ENCODE measurements at places on chromosomes 16 and 17.

DNA sequence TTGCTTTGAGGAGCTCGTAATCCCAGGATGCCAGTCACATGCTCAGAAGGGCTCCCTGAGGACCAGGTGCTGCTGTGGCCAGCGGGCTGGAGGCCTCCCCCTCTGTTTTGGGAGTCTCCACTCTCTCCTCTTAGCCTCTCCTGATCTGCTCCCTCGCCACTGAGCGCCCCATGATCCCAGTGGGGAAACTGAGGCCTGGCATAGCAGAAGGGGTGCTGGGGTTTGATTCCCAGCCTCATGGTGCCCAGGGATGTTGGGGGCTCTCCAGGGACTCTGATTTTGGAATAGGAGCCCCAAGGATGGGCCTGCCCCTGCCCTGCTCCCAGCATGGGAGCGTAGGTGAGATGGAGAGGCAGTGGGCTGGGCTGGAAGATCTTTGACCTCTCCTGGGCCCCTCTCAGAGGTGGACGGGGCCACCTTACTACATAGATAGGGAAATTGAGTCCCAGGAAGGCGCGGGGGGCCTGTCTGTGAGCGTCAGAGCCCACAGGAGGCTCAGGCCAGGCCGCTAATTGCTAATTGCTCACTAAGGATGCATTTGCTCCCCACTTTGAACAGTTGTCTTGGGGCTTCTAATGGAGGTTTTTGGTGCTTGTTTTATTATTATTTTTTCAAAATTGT is 525 bp upstream of the ADCY7 start:
- no peak for DNase-seq

DNA sequence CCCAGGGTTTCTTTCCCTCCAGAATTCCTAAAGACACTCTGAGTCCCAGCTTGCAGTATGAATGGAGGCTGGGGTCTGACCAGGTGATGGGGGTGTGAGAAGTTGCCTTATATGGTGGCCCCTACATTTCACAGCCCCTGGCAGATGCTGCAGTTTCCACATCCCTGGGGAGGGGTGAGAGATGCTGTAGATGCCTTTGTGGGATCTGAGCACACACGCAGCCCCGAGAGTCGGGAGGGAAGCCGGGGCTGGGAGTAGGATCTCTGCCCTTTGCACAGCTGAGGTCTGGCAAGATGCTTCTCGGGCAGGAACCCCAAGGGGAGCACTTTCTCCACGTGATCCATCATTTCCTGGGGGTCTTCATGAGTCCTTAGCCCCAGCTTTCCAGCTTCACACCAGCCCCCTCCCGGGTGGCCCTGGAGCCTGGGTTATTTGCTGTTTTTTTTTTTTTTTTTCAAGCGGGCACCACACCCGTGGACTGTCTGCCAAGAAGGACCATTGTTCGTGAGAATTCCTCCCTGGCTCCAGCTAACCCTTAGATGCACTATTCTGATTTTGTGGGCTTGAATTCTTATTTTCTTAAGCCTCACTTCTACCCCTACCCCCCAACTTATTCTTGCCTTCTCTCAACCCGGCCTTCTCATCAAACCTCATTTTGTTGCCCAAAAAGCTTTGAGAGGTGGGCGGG is 50.6 kb downstream of the NTN1 start:
- no peak for DNase-seq

- no peak for DNase-seq
Measured at GRCh38 chr16:19400711-19401110, 17.0 kb upstream of the TMC5 start.

GRCh38 chr17:19537111-19537510 is 3.5 kb downstream of the SLC47A1 start:
- no peak for DNase-seq

DNA sequence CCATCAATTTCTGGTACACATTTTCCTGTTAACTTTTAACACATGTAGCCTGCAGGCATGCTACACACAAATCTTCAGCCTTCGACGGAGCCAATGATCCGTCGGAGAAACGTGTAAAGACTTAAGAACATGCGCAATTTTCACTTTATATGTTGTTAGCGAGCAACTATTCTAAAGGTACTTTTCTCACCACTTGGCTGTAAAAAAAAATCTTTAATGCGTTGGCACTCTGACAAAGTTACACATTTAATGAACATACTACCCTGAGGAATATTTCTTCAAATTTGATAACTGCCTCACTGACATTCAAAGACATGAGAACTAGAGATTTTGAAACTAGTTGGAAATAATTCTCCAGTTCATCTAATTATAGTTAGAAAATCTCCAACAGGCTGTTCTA is 507.5 kb upstream of the SALL1 start:
- DNase-seq, result no peak

- DNase-seq, result no peak
Measured at GRCh38 chr16:48542966-48543365, 67.0 kb downstream of the N4BP1 start.

- DNase-seq, result no peak
Measured at GRCh38 chr16:10265770-10266615, 83.8 kb upstream of the GRIN2A start.

DNA sequence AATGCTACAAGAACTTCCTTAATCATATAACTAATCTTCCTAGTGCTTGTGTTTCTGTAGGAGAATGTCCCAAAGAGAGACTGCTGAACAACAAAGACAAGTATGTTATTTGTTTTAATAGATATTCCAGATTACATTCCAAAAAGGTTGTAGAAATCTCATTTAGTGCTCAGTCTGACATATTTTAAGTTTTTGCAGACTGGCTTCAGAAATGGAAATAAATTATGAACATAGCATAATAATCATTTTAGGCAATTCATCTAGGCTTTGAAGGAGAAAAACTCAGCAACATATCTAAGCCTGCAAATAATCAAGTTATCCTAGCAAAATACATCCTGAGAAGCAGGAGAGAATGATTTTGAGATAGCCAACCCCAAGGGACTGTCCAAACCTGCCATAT is 171.6 kb upstream of the CDH5 start:
- DNase-seq, result no peak

DNA sequence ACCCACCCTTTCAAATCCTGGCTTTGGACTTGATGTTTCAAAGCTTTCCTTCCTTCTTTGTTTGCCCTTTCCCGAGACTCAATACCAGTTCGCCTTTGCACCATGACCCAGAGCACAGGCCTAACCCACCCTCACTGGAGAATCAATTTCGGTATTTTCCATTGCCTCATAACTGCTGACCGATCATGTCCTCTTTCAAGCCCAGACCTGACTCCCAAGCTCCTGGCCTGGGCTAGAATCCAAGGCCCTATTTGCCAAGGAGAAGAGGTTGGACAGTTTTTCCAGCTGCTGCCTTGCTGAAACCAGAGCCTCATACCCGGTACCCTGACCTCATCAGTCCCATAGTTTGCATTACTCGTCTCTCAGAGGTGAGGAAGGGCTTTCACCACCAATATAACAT is 35.3 kb upstream of the HELZ start:
- DNase-seq, result no peak

DNA sequence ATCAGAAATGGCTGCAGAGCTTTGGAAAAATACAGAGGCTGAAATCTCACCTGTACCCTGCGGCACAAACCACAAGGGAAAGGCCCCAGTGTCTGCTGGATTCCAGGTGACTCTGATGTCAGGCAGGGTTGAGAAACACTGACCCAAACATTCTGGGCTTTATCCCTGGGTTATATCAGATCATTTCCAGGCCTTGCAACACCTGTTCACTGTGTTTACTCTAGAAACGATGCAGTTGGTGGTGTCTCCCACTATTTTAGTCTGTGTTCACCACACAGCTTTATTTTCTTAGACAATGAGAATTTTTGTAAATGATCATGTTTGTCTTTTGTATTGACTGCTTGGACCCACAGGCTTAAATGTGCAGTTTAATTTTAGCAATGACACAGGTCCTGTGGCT is 151.5 kb upstream of the SDK2 start:
- DNase-seq, result no peak

GRCh38 chr16:27650073-27650701 is 100.2 kb downstream of the KATNIP start:
- DNase-seq, result no peak

DNA sequence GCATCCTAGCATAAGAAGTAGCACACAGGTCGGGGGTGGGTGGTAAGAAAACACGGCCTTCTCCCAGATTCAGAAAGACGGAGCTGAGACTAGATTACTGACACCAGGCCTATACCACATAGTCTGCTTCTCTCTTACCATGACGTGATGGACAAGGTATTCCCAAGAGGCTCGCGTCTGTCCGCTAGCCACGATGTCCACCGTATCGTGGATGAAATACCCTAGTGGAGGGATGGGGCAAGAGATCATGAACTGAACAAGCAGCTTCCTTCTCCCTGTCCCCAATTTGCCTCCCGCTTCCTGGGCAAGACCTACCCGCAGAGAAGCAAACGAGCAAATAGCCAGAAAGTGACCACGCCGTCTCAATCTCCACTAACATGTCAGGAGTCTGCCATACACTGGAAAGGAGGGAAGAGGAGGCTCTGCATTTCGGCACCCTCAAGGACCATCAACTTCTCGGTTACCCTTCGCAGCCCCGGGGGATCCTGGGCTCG is 820 bp downstream of the TLCD1 start:
- DNase-seq, result no peak

DNA sequence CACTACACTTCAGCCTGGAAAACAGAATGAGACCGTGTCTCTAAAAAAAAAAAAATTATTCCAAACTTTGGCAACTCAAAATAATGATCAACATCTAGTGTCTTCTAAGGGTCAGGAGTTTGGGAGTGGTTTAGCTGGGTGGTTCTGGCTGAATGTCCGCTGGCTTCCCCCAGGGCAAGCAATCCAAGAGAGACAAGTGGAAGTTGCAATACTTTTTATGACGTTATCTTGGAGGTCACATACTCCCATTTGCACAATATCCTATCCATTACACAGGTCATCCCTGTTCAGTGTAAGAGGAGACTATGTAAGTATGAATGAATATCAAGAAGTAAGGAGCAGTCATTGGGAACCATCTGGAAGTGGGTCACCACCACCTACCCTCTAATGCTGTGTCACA is 15.2 kb upstream of the CLEC3A start:
- DNase-seq, result no peak

DNA sequence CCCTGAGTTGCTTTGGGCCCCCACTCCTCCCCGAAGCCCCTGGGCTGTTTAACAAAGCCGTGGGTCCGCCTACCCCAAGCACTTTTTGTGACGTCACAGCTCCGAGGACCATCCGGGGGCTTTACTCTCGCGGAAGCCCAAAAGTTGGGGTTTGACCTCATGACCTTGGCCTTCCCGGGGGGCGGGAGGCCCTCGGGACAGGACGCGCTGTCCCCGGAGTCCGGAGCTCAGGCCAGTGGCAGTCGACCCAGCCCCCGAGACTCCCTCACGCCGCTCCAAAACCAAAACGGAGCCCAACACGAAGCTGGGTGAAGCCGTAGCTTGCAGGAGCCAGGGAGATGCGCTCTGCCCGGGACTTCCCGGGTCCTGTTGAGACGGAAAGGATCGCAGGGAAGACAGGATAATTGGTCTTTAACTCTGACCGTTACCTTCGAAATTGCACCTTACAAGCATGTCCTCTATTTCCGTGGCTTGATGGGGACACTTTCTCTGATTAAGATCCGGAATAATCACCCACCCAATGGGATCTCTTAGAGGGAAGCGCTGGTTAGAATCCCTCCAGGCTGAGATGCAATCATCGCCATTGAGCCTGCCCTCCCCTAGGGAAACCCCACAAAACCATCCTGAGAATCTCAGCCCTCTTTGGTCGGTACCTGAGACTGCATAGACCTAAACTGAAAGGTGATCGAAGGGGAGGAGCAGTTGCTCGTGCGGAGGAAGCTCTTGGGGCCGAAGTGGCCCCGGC is 4.9 kb upstream of the SOX9 start:
- no peak for DNase-seq

- no peak for DNase-seq
Measured at GRCh38 chr17:45946841-45947256, 52.2 kb upstream of the STH start.

- no peak for DNase-seq
Measured at GRCh38 chr16:22267764-22268163, 29.4 kb upstream of the POLR3E start.

GRCh38 chr17:3965118-3965800 is 1.0 kb upstream of the ATP2A3 start:
- DNase-seq, result peak; percentile 39

- peak; percentile 32 for DNase-seq
Measured at GRCh38 chr17:36148559-36149295, 27.7 kb downstream of the TBC1D3B start.

DNA sequence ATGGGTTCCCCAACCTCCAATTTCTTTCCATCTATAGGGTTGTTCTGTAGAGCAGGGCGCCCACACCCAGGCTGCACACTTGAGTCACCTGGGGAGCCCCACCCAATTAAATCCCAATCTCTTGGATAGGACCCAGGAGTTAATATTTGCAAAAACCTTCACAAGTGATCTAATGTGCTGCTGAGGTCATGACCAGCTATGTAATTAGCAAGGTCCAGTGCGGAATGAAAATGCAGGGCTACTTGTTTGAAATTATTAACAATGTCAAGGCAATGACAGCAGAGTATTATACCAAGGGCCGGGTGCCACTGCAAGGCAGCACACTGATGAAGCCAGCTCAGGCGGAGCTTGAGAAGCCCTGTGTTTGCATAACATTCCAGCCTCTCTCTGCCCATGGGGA is 302.7 kb downstream of the MAF start:
- no peak for DNase-seq

DNA sequence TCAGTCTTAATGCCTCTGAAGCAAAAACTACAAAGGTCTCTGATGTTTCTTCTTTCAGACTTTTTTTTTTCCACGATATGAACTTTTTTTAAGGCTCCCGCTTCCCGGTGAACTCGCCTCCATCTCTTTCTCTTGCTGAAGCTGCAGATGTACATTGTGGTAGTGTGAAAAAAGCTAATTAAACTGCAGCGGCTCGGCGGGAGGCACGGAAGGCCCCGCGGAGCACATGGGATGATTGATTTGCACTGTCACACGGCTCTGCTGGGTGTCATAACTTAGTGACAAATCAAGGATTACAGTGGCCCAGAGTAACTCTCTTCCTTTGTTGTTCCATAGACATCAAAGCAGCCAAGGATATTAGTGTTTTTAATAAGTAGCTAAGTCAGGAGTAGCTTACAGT is 196.3 kb downstream of the AXIN2 start:
- no peak for DNase-seq

- no peak for DNase-seq
Measured at GRCh38 chr17:42596386-42596785, 12.8 kb downstream of the RETREG3 start.

DNA sequence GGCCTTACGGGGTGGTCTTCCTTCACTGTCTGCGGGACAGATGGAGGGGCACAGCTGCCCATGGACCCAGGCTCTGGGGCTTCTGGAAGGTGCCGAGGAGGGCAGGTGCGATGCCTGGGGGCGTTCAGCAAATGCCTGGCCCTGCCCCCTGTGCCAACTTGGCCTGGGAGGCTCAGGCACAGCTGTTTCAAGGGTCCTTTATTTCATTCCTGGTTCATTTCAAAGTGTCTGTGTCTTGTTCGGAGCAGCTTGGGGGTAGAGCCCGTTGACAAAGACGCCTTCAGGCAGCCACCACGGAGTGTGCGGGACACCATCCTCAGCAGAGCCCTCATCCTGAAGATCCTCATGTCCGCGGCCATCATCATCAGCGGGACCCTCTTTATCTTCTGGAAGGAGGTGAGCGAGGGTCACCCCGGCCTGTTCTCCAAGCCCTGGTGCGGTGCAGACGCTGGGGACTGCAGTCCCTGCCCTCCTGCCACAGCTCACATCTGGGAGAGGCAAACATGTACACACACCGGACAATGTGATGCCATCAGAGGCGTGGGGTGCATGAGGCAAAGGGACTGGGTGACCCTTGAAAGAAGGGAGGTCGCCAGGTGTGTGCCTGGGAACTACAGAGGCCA is 43.9 kb downstream of the MEAK7 start:
- DNase-seq, result no peak

- DNase-seq, result no peak
Measured at GRCh38 chr16:86892509-86892908, 314.2 kb downstream of the FOXL1 start.
